CD4-positive, CD25-positive, alpha-beta regulatory T cell (primary cell): ENCODE measurements at places on chromosomes 1 and 21. TPM values are rescaled to one million over a fixed set of nuclear protein-coding genes. Genes with fewer than 3 reads are reported as not detected.

MEF2D gene
- polyA plus RNA-seq: 4.6 TPM

EXO1 gene
- 2.7 TPM for polyA plus RNA-seq

GRCh38 chr1:7268983-7269382, 483.7 kb downstream of the CAMTA1 start:
- H3K4me1 ChIP-seq: no peaks in the 10 kb centered on the region
- H3K27ac ChIP-seq: no peak overlapping the region
- no peak overlapping the region for H3K4me3 ChIP-seq
- H3K27me3 ChIP-seq: no peaks in the 10 kb centered on the region
- DNase-seq: no peak
- H3K36me3 ChIP-seq: no peaks in the 10 kb centered on the region

GRCh38 chr1:237608433-237608832, 282.3 kb downstream of the ZP4 start:
- no peaks in the 10 kb centered on the region for H3K27me3 ChIP-seq
- no peaks in the 10 kb centered on the region for H3K36me3 ChIP-seq
- DNase-seq: no peak
- no peaks in the 10 kb centered on the region for H3K4me1 ChIP-seq

- no peaks in the 10 kb centered on the region for H3K27me3 ChIP-seq
- H3K27ac ChIP-seq: no peak overlapping the region
- no peak overlapping the region for H3K4me3 ChIP-seq
- DNase-seq: no peak
Measured at GRCh38 chr1:108000184-108000583, 35.2 kb upstream of the VAV3 start.

DNA sequence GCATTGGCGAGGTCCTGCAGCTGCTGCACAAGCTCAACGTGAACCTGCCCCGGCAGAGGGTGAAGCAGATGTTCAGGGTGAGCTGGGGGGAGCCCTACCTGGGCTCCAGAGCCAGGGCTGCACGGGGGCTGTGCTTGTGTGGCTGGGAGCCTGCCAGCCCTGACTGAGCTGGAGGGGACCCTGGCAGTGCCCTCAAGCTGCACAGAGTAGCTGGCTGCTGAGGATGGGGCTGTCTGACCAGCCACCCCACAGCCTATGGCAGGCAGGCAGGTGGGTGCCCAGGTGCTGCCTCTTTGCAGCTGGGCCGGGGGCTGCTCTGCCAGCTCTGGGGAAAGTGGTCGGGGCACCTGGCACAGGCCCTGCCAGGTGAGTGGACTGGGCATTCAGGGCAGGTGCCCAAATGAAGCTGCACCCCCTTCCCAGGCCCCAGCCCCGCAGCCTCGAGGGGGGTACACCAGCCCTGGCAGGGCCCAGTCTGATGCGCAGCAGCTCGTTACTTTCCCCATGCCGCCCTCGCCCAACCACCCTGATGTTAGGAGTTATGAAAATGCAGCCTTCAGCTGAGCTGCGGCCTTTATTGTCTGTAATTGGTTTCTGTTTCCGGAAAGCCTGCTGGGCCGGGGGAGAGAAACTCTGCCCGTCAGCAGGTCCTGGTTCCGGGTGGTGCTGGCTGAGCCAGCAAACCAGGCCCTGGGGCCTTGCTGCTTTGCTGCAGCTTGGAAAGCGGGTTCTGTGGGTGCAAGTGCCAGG, 4.3 kb downstream of the PLCH2 start:
- no peak overlapping the region for H3K4me3 ChIP-seq
- no peaks in the 10 kb centered on the region for H3K4me1 ChIP-seq
- no peaks in the 10 kb centered on the region for H3K36me3 ChIP-seq
- H3K27ac ChIP-seq: no peak overlapping the region
- no peaks in the 10 kb centered on the region for H3K27me3 ChIP-seq
- DNase-seq: no peak

GRCh38 chr1:165635329-165635728, 4.3 kb downstream of the MGST3 start:
- no peak overlapping the region for H3K27ac ChIP-seq
- no peak for DNase-seq
- no peaks in the 10 kb centered on the region for H3K27me3 ChIP-seq
- peaks cover 4% of the 10 kb centered on the region for H3K36me3 ChIP-seq
- no peak overlapping the region for H3K4me3 ChIP-seq

- H3K27me3 ChIP-seq: no peaks in the 10 kb centered on the region
- no peak overlapping the region for H3K27ac ChIP-seq
- no peak for DNase-seq
- H3K4me1 ChIP-seq: no peaks in the 10 kb centered on the region
- no peaks in the 10 kb centered on the region for H3K36me3 ChIP-seq
- H3K4me3 ChIP-seq: no peak overlapping the region
Measured at GRCh38 chr1:21861602-21862429, 49.8 kb downstream of the LDLRAD2 start.

DNA sequence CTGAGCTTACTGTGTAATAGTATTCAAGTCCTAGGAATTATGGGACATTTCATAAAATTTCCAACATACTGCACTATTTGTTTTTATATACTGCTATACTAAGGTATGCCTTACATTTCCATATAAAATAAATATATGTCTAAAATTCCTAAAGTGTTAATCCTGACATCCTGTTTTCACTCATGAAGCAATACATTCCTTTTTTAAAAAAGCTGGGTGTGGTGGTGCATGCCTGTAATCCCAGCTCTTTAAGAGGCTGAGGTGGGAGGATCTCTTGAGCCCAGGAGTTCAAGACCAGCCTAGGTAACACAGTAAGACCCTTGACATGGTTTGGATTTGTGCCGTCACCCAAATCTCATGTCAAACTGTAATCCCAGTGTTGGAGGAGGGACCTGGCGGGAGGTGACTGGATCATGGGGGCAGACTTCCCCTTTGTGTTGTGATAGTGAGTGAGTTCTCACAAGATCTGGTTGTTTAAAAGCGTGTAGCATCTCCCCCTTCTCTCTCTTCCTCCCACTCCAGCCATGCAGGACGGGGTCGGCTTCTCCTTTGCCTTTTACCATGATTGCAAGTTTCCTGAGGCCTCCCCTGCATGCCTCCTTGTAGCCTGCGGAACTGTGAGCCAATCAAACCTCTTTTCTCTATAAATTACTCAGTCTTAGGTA, 5.8 kb downstream of the CDC42BPA start:
- DNase-seq: no peak
- no peak overlapping the region for H3K4me3 ChIP-seq
- H3K27me3 ChIP-seq: peaks cover 32% of the 10 kb centered on the region
